CD8-positive, alpha-beta T cell (primary cell): ENCODE measurements at places on chromosomes 4 and X.

GRCh38 chrX:136780763-136781162 is at the start of gene ARHGEF6:
TSS of gene ARHGEF6 (minus strand) at chrX:136780932. CDS start at chrX:136780882, 50 bp downstream.
- DNase-seq, result peak; percentile 44

GRCh38 chrX:135389243-135389642 is 32.5 kb upstream of the SMIM10L2A start:
- DNase-seq, result no peak

GRCh38 chrX:106894978-106895452 is 8.1 kb downstream of the RIPPLY1 start:
- DNase-seq, result no peak

- no peak for DNase-seq
Observed at GRCh38 chrX:68902706-68903504, 74.1 kb downstream of the EFNB1 start.

DNA sequence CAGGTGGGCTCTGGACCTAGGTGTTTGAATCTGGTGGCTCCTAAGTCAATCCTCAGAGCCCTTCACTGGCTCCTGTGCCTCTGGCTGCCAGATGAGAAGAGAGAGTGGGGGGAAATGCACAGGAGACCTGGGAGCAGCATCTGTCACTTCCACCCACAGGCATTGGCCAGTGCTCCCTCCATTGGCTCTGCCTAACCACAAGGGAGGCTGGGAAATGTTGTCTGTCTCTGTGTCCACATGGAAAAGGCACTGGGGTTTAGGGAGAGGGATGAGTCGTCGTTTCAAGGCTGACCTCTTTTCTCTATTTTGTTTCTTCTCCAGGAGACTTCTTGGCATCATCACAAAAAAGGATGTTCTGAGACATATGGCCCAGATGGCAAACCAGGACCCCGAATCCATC is 76.4 kb downstream of the CLCN4 start:
- no peak for DNase-seq

DNA sequence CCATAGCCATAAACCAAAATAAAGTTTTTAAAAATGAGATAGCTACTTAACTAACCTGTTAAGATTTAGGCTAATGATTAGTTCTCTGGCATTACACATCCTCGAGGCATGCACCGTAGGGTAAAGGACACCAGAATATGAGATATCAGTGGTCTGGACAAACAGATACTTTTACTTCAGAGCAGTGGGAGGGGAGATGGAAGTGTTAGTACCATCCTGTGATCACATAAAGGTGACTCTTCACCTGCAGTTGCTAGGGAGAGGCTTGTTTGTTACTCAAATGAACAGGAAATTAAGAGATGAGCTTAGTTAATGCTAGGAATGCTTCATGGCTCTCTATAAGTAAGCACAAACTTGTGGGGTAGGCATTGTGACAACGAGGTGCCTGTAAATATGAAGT is 624.4 kb upstream of the MAGEB2 start:
- DNase-seq, result no peak

- DNase-seq, result no peak
Observed at GRCh38 chrX:44422631-44423030, 79.2 kb upstream of the EFHC2 start.

DNA sequence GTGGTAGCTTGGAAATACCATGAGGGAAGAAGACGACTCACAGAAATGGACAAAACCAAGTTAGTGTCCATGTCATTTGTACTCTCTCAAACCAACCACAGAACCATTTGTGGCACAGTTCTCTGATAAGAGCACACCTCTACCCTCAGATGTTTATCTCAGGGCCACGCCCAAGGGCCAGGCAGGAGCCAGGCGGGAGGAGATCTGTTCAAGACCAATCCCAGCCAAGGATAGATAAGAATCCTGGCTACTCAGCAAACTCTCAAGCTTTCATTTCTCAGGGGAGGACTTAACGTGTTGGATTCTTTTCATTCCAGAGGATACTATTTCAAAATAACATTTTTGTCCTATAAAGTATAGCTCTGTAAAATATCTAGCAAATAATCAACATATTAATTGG is 95.0 kb downstream of the NYX start:
- DNase-seq, result no peak

DNA sequence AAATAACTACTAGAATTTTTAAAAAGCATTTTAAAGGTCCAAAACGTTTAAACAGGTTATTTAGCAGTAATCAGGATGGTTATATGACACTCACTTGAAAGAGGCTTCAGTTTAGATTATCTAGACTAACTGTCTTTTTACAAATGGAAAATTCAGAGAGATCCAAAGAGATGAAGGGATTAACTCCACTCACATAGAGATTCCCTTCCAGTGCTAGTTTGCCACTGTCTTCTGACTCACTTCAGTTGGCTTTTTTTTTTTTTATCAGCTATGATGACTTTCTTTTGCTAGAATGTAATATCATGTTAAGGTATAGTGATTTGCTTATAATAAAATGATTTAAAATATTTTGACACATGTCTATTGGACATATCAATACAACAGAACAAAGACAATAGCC is 43.8 kb downstream of the GALNT7 start:
- no peak for DNase-seq

DNA sequence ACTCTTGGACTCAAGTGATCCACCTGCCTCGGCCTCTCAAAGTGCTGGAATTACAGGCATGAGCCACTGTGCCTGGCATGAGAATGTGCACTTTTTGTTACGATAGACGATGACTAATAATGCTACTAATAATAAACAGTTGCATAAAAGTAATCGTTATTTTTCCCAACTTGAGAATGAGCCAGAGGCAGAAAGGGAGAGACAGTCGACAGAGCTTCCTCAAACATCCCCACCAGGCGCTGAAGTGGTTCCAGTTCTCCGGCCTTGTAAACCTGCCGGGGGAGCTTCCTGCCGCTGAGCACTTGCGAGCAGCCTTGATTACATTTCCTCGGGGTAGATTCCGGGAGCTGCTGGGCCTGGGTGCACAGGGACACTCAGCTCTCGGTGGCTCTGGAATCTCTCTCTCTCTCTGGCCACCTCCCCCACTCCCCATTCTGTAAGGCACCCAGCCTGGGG is 8.9 kb upstream of the HTRA3 start:
- no peak for DNase-seq

GRCh38 chr4:140057701-140058100 is 96.3 kb downstream of the MAML3 start:
- DNase-seq, result no peak

DNA sequence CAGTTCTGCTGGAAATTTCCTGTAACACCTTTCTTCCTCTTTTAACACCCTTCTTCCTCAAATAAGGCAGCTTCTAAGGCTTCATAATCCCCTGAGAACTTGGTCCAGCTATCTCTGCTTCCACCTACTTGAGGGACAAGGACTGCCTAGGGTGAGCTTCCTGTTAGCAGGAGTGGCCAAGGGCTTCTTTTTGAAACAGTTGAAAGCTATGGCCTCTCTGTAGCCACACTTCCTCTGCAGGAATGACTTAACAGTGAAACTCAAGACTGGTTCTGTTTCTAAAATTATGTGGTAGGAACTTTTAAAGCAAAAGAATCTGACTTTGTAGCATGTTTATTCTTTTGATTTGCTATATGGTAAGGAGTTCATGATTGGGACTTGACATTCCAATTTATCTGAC is 108.5 kb upstream of the WDR1 start:
- no peak for DNase-seq

GRCh38 chr4:105710678-105711077 is 2.1 kb downstream of the GSTCD start:
- DNase-seq, result no peak

GRCh38 chr4:33831442-33832066 is 2412.8 kb downstream of the ARAP2 start:
- no peak for DNase-seq

- DNase-seq, result no peak
Observed at GRCh38 chr4:184994010-184994622, 24.2 kb upstream of the HELT start.

DNA sequence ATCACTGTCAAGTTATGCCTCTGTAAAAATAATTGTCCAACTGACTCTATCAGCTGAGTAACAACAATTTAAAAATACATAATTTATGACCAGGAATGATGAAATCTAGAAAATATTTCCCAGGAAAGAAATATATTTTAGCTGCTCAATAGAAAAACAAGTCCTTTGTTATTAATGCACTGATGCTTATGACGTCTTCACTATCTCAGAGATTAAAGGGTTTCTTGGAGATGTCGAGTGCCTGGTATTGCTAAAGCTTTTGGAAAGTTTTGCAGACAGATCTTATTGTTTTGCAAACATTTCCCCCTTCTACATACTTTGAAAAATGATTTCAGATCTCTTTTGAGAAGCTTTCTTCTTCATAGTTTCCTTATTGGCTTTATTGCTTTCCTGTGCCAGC is 154.6 kb upstream of the RPS6KA3 start:
- DNase-seq, result no peak

GRCh38 chr4:175811228-175811627 is 836 bp downstream of the GPM6A start:
- DNase-seq, result no peak

- peak; percentile 2 for DNase-seq
Observed at GRCh38 chrX:4547213-4547836, 833.9 kb upstream of the PRKX start.

GRCh38 chrX:275967-276580 is 5.1 kb upstream of the PLCXD1 start:
- DNase-seq, result peak; percentile 58

DNA sequence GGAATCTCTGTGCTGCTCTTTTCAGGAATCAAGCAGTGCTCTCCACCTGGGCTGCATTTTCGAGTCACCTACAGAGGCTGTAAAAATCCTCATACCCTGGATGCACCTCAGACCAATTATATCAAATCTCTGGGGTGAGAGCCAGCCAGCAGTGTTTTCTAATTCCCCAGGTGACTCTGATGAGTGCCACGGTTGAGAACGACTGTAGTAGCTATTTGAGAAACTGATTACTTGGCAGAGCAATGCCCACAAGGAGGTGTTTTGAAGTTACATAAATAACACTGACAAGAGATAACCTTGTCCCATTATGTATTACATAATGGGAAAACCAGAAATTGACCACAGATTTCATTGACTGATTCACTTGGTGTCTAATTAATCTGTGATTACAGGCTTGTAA is 46.8 kb downstream of the CLCN4 start:
- DNase-seq, result no peak

DNA sequence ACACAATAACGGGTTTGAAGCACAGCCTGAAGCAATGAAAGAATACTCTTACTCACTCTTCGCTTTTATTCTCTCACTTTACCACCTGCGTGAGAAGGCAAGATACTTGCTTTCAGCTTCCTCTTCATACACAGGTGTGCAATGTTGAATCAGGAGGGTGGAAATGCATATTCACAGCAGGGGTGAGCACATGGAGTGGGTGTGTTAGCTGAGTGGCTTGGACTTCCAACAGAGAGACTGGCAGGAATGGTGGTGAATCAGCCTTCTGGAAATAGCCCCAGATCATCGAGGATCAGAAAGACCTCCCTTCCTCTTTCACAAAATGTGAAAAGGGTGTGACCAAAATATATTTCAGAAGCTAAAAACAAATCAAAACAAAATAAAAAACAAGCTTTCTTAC is 521.2 kb downstream of the STIM2 start:
- DNase-seq, result no peak

- DNase-seq, result no peak
Observed at GRCh38 chr4:98411731-98412130, 150.5 kb downstream of the RAP1GDS1 start.

DNA sequence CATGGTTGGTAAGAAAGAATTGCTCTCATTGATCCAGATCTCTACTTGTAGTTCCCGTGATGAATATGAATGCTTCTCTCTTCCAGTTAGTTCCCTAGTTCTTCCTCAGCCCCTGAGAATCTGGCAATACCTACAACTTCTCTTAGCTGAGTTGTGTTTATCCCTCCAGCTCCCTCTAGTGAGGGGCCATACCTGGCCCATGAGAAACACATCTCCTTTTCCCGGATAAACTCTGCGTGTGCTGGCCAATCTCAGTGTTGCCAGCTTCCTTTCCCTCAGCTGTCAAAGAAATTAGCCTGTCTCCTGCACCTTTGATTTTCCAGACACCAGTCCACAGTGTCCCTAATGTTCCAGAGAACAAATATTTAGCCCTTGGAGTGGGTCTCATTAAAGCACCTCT is 5.7 kb downstream of the CBLL2 start:
- no peak for DNase-seq

GRCh38 chr4:20592663-20593062 is 107.6 kb upstream of the PACRGL start:
- no peak for DNase-seq

DNA sequence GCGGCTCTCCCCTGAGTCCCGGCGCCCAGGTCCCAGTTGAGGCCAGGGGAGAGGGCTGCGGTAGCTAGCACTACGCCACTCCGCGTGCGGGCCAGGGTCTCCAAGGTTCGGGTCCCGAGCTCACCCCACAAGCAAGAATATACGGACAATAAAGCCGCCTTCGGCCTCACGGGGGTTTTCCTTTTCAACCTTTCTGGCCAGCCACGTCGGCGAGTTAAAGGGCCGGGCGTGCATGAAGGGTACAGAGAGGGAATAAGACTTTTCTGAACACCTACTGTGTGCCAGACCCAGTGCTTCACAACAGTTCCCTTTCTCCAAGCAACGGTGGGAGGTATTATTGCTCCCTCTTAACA is 138.5 kb upstream of the ZIC3 start:
- no peak for DNase-seq

GRCh38 chr4:58093352-58093751 is 983.2 kb upstream of the IGFBP7 start:
- no peak for DNase-seq

DNA sequence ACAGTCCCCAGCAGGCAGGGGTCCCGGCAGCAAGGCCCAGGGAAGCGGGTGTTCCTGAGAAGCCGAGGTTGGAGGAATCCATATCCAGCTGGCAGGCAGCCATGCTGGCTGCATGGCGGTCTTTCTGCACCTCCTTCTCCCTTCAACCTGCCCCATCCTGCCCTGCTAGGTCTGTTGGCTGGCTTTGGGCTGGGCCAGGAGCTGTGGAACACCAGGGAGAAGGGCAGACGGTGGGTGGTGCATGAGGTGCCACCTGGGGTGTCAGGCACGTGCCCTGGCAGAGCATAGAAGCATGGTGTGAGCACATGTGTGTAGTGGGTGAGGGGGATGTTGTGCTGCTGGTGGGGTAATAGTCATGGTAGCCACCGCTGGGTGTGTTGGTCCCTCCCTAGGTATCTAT is 150.1 kb downstream of the PJA1 start:
- no peak for DNase-seq

DNA sequence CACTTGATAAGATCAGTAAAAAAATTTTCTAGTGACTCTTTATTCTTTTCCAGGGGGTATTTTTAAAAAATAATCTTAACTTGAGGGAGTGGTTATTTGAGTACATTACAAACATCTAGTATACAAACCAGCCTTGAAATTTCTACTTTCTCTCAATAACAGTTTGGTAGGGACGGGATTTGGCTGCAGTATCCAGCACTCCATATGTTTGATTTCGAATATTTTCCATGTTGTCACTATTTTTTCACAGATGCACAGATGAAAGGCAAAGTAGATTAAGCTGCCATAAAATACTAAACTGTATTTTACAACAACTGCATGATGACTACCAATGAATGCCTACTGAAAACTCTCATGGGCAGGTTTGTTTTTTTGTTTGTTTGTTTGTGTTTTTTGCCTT is 225.0 kb downstream of the COX7B2 start:
- DNase-seq, result no peak

DNA sequence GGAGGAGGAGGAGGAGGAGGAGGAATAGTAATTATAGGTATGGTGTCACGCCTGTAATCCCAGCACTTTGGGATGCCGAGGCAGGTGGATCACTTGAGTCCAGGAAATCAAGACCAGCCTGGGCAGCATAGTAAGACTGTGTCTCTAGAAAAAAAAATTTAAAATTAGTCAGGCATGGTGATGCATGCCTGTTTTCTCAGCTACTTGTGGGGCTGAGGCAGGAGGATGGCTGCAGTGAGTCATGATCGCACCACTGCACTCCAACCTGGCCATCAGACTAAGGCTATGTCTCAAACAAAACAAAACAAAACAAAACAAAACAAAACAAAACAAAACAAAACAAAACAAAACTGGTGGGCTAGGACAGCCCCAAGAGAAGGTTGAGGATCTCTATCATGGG is 3.0 kb downstream of the STARD8 start:
- no peak for DNase-seq
